ENCODE measurements at places on chromosomes 4 and X.

DNA sequence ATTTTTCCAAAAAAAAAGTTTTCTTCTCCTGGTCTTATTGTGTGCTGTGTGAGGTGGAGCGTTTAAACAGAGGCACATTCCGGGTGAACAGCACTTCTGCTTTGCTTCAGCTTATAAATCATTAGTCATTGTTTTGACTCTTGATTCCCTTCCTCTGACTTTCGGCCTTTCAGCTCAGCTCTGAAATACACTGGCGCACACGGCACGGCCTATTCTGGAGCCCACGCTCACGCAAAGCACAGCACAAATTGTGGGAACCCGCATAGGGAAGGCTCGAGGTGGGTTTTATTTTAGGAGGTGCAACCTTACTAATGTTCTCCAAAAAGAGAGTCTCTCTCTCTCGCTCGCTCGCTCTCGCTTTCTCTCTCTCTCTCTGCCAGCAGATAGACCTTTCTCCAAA, 4.0 kb downstream of the POU3F4 start:
- DNase-seq = no peak

GRCh38 chr4:169225058-169225751, 45.6 kb downstream of the SH3RF1 start:
- DNase-seq = peak; percentile 90

DNA sequence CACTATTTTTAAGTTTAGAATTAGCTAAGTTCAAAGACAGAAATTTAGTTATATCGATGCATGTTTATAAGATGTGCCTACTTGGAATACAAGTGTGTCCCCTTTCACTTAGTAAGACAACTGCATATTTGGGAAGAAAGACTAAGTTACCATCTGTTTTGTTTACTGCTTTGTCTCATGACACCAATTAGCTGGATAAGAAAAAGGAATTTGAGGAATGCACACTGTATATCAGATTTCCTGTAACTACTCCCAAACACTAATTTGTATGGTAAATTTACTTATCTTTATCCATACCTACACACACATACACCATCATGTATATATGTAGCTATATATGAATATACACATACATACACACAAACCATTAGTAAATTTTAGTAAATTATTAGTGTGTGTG, 1442.8 kb upstream of the IGFBP7 start:
- no peak for DNase-seq

GRCh38 chrX:16484338-16484737, 165.6 kb upstream of the S100G start:
- DNase-seq = peak; percentile 20

- no peak for DNase-seq
Measured at GRCh38 chrX:8688776-8689175, 43.2 kb downstream of the ANOS1 start.

- no peak for DNase-seq
Measured at GRCh38 chr4:155588437-155588836, 78.2 kb upstream of the GUCY1A1 start.

Data from LoVo (cell line).